Foreskin keratinocyte (primary cell): ENCODE measurements at places on chromosomes 11 and 22. TPM values are rescaled to one million over a fixed set of nuclear protein-coding genes. Genes with fewer than 3 reads are reported as not detected.

PNPLA5 gene
- 0.04 TPM in 1 of 2 replicates, not detected in the other for total RNA-seq

MOGAT2 gene
- total RNA-seq, result not detected in 2 replicates

PKDREJ gene
- not detected in 2 replicates for total RNA-seq

SULT4A1 gene
- total RNA-seq, result not detected in 2 replicates

TRIM49B gene
- not detected in 2 replicates for total RNA-seq

CST6 gene
- total RNA-seq, result 0.28 and 0.82 TPM in 2 replicates

KCNJ5 gene
- total RNA-seq, result 0.95 and 3.8 TPM in 2 replicates

P2RX6 gene
- total RNA-seq, result 0.21 and 0.24 TPM in 2 replicates

PDGFB gene
- total RNA-seq, result 10.9 and 12.8 TPM in 2 replicates

HYOU1 gene
- 149 and 189 TPM in 2 replicates for total RNA-seq
